Naive thymus-derived CD8-positive, alpha-beta T cell (primary cell): ENCODE measurements at places on chromosomes 7 and 10.
A peak's percentile ranks its signal among the peaks of the same experiment; 100 is the strongest.

DNA sequence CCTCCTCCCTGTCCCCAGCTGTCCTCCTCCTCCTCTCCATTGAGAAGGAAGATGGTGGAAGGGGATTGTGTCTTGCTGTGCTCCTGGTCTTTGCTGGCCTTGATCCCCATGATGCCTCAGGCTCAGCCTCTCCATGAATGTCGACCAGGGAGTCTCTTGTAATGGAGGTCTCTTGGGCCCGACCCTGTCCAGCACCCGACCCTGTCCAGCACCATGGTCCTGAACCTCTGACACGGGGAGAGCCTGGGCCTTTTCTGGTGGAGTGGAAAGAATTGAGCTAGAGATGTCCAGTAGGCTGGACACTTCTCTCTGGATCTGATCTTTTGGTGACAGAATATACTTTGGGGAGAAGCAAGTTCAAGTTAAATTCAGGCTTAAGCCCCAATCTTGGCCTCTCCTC lies 42.3 kb upstream of the HMX3 start:
- peaks cover 8% of the 10 kb centered on the region for H3K27me3 ChIP-seq
- no peak for DNase-seq
- H3K27ac ChIP-seq: no peak overlapping the region
- peaks cover 4% of the 10 kb centered on the region for H3K4me1 ChIP-seq

DNA sequence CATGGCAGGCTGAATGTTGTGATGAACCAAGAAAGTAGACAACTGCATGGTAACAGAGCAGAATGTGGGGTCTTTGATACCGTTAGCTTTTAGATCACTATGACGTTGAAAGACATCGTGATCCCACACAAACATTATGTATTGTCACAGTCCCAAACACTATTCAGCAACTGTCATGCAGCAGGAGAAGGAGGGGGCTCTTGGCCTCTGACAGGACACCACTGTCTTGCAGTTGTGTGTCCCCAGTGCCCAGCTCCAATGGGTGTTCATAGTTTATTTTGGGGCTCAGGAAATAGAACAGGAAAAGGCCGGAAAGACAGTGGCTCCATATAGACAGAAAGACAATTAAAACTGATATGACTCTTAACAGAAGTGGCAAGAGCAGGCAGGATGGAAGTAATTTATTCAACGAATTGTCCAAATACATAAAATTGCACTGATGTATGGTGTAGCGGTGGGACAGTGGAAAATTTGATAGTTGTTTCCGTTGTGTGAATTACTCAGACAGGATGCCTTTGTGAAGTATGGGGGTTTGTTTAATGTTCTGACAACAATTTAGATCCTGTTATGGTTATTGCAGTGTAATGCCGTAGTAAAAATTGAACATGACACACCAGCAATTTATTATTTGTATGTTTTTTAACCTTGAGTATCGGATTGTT lies 292.0 kb downstream of the LRMDA start:
- H3K36me3 ChIP-seq: no peaks in the 10 kb centered on the region
- DNase-seq: no peak
- H3K27ac ChIP-seq: no peak overlapping the region

- no peak overlapping the region for H3K27ac ChIP-seq
- DNase-seq: peak; percentile 29
- H3K27me3 ChIP-seq: peaks cover 33% of the 10 kb centered on the region
- H3K36me3 ChIP-seq: no peaks in the 10 kb centered on the region
Observed at GRCh38 chr7:31122649-31123058, 70.5 kb downstream of the ADCYAP1R1 start.

DNA sequence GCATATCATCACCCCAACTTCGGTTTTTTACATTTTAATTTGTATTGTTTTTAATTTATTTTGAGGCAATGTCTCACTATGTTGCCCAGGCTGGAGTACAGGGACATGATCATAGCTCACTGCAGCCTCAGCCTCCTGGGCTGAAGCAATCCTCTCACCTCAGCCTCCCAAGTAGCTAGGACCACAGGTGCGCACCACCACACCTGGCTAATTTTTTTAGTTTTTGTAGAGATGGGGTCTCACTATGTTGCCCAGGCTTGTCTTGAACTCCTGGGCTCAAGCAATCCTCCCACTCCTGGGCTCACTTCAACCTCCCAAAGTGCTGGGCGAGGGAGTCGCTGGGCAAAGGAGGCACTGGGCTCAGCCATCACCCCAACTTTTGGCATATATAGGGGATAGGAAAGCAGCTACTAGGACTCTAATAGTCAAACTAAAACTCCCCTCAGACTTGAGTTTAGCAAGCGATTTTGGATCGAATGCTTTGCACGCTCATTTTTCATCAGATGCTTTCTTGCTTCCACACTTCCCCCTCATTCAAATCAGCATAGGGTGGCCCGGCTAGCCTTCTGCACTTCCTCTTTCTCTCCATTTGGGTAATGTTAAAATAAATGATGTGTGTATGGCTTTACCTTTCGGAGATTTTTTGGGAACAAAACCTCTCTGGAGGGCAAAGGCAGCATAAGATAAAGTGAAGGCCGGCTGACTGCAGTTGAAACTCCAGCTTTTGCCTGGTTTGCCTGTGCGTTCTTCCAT lies 20.8 kb upstream of the NMT2 start:
- DNase-seq: no peak
- no peaks in the 10 kb centered on the region for H3K27me3 ChIP-seq
- H3K4me1 ChIP-seq: peaks cover 63% of the 10 kb centered on the region
- peak overlapping the region; percentile 84 for H3K27ac ChIP-seq

- no peak overlapping the region for H3K27ac ChIP-seq
- no peaks in the 10 kb centered on the region for H3K4me1 ChIP-seq
- H3K36me3 ChIP-seq: no peaks in the 10 kb centered on the region
- peaks cover 23% of the 10 kb centered on the region for H3K27me3 ChIP-seq
Observed at GRCh38 chr10:50280049-50280841, 28.9 kb upstream of the ASAH2 start.

DNA sequence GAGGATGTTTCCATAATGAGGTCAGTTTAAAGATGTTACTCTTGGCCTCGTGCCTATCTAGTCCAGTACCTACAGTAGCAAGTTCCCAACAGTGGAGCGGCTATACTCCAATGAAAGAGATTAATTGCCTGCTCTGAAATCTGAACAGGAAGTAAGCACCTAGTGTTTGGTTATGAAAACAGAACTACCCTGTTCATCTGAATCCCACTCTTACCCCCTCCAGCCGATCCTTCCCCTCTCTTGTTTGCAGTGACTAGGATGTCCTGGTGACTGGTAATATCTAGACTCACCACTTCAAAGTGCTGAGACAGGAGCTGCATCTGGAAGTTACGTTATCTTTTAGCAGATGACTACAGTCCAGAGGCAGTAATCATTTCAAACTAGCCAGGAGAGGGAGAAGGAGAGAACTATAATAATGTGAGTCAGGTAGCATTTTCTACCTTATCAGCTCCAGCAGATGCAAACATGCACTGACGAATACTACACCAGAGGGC lies 666.7 kb upstream of the NRP1 start:
- H3K27ac ChIP-seq: no peak overlapping the region
- no peak overlapping the region for H3K4me3 ChIP-seq
- no peaks in the 10 kb centered on the region for H3K36me3 ChIP-seq
- no peaks in the 10 kb centered on the region for H3K4me1 ChIP-seq

DNA sequence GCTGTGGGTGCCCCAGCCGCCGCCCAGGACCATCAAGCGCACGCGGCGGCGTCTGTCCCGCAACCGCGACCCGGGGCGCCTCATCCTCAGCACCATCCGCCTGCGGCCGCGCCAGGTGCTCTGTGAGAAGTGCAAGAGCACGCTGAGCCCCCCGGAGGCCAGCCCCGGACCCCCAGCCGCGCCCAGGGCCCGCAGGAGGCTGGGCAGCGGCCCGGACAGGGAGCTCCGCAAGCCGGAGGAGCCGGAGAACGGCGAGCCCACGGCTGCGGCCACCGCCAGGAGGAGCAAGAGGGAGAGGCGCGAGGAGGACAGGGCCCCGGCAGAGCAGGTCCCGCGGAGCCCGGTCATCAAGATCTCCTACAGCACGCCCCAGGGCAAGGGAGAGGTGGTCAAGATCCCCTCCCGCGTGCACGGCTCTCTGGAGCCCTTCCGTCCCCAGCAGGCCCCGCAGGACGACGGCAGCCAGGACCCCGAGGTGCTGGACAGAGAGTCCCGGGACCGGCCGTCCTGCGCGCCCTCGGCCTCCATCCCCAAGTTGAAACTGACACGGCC lies 8.0 kb downstream of the PWWP2B start:
- no peaks in the 10 kb centered on the region for H3K27me3 ChIP-seq
- no peak overlapping the region for H3K4me3 ChIP-seq
- no peaks in the 10 kb centered on the region for H3K36me3 ChIP-seq
- DNase-seq: no peak
- no peak overlapping the region for H3K27ac ChIP-seq
- H3K4me1 ChIP-seq: peaks cover 29% of the 10 kb centered on the region

- no peak for DNase-seq
- peaks cover 8% of the 10 kb centered on the region for H3K27me3 ChIP-seq
- peaks cover 3% of the 10 kb centered on the region for H3K4me1 ChIP-seq
- no peak overlapping the region for H3K4me3 ChIP-seq
Observed at GRCh38 chr10:93088466-93088865, 14.8 kb downstream of the CYP26A1 start.

DNA sequence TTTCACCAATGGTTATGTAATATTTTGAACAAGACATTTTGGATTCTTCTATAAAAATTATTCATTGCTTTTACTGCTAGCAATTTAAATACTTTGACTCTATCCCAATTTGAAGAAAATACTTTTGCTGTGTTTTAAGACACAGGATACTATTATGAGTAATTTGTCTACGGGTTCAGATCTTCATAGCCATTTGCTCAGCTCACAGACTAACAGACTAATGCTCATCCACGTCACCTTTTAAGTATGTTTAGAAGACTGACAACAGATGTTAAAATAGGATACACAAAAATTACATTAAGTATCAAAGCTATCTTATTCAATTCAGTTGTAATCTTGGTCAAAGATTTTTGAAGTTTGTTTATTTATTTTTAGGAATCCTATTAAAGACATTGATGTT lies 251.3 kb upstream of the CHRM2 start:
- H3K4me3 ChIP-seq: no peak overlapping the region
- no peaks in the 10 kb centered on the region for H3K27me3 ChIP-seq
- H3K27ac ChIP-seq: no peak overlapping the region
- no peaks in the 10 kb centered on the region for H3K4me1 ChIP-seq

DNA sequence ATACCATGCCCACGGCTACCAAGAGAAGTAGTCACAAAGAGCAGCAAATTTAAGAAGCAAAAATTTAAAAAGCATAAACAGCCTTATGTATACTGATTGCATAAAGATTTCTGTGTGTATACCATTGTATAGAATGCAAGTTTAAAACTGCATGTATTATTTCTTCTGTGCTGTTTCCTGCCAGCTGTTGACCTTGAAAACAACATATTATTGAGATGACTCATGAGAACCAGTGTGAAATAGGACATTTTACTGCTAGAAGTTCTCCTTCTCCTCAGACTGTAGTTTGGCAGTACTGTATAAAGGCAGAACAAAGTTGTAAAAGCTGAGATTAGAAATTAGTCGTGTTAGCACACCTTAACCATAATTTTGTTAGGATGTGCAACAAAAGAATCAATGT lies 42.3 kb upstream of the SGCE start:
- H3K4me3 ChIP-seq: no peak overlapping the region
- no peaks in the 10 kb centered on the region for H3K36me3 ChIP-seq
- H3K27ac ChIP-seq: no peak overlapping the region
- DNase-seq: no peak
- no peaks in the 10 kb centered on the region for H3K4me1 ChIP-seq

GRCh38 chr7:94350734-94351133 lies 44.0 kb upstream of the COL1A2 start:
- peak overlapping the region; percentile 22 for H3K27ac ChIP-seq
- DNase-seq: no peak
- no peaks in the 10 kb centered on the region for H3K4me1 ChIP-seq
- no peaks in the 10 kb centered on the region for H3K36me3 ChIP-seq
- peaks cover 13% of the 10 kb centered on the region for H3K27me3 ChIP-seq
- no peak overlapping the region for H3K4me3 ChIP-seq

- DNase-seq: no peak
- H3K4me3 ChIP-seq: no peak overlapping the region
- H3K27ac ChIP-seq: no peak overlapping the region
- peaks cover 5% of the 10 kb centered on the region for H3K27me3 ChIP-seq
Observed at GRCh38 chr7:55827577-55827976, 35.0 kb downstream of the SEPTIN14 start.

DNA sequence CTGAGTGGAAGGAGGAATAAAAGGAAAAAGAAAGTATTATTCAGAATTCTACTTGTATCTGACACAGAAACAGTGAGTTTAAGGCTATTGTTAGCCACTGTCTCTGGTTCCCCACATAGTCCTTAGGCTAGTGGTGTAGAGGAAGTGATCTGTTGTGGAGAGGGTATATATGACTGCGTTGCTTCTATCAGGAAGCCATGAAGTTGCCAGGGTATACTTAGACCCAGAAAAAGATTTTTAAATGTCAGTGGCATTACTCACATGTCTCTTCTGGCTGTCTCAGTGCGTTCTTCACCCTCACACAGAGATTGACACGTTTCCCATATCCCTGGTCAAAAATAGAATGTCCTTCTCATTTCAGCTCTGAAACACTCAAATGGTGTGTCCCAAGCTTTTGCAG lies 72.7 kb downstream of the SEM1 start:
- DNase-seq: no peak
- H3K36me3 ChIP-seq: peaks cover 2% of the 10 kb centered on the region
- no peak overlapping the region for H3K27ac ChIP-seq
- no peak overlapping the region for H3K4me3 ChIP-seq
